ENCODE measurements at places on chromosomes 3 and 15.

- DNase-seq: peak; percentile 19
These were observed 43.2 kb upstream of the RAB6B start for GRCh38 chr3:133938770-133939462.

GRCh38 chr3:41276191-41276590 is 76.9 kb downstream of the CTNNB1 start:
- no peak for DNase-seq

DNA sequence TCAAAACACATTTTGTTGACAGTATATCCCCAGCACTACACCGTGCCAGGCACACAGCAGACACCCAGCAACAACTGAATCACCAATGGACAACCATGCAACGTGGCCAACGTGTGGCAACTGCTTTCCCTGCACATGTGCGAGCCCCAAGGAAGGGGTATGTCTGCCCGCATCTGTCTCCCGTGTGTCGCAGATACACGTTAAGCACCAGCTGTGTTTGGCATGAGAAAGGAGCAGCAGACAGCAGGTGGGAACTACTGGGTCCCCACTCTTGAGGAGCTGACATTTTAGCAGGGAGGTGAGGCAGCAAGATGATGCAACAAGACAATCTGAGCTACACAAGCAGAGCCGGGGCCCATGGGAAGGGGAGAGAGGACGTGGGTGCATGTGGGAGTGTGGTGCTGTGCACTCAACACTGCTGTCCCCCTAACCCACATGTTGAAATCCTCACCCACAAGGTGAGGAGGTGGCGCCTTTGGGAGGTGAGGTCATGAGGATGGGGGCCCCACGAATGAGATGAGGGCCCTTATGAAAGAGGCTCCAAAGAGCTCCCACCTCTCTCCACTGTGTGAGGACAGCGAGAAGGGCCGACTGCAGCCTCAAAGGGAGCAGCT is 56.2 kb downstream of the ROPN1B start:
- no peak for DNase-seq

DNA sequence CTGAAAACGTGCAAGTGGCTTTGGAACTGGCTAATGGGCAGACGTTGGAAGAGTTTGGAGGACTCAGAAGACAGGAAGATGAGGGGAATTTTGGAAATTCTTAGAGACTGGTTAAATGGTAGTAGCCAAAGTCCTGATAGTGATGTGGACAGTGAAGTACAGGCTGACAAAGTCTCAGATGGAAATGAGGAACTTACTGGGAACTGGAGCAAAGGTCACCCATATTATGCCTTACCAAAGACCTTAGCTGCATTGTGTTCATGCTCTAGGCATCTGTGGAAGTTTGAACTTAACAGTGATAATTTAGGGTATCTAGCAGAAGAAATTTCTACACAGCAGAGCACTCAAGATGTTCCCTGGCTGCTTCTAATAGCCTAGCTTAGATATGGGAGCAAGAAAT is 28.6 kb upstream of the SERPINI2 start:
- DNase-seq: no peak

GRCh38 chr3:155386919-155387318 is 93.4 kb upstream of the STRIT1 start:
- DNase-seq: no peak

DNA sequence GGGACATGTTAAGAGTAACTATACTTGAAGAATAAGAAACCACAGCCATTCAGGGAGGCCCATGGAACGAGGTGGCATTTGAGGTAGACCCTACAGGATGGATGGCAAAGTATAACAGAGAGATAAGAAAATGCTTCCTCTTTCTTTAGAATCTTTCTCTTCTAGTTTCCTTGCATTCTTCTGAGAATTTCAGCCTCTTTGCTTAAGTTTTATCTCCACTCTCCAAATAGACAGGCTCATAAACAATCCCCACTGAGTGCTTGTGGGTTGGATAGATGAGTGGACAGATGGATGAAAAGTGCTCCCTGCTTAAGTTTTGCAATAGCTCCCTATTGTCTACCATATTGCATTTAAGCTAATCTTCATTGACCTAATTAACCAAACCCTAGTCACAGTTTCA is 103.7 kb downstream of the MEX3B start:
- no peak for DNase-seq

DNA sequence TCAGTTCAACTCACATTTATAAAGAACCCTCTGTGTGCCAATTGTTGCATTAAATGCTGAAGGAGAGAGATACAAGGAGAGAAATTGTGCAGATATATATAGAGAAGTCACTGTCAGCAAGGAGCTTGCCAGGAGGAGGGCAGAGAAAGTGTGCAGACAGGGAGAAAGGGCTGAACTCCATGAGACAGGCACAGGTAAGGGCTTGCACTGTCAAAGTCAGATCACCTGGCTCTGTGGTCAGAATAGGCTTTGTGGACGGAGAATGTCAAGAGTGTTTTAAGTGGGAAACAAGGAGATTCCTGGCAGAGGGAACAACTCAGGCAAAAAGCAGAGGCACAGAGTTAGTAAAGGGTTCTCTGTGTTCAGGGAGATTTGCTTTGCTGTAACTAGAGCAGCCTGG is 303.0 kb upstream of the TPRG1 start:
- DNase-seq: no peak

DNA sequence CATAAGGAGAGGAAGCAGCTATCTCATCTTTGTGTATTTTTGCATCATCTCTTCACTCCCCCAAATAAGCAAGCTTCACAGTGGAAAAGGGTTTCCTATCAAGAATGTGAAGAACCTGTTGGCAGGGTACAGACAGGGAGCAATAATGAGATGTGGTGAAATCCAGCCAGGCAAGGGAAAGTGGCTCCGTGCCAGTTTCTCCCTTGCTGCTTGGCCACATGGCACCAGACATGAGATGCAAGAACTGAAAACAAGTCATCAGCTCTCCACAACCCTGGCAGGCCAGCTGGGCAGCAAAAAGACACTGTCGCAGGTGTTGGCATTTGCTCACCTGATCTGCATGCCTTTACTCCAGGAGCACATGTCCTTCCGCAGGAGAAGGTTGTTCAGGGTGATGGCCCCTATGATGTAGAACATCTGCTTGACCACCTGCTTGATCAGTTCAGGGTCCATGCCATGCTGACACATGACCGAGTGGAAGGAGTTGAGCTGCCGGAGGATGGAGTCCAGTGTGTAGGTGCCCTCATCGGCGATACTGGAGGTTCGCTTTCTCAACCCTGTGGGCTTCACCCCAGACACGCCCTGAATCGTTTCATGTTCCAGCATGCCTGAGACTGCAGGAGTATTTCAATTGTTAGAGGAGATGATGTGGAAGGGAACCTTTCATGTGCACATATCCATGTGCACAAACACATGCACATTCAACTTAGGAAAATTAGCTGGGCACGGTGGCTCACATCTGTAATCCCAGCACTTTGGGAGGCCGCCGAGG is 23.3 kb upstream of the MYO5C start:
- DNase-seq: no peak

- DNase-seq: peak; percentile 6
These were observed 1.0 kb downstream of the CGGBP1 start for GRCh38 chr3:88057630-88058305.

Measured in ACHN (cell line).